Cerebellar nuclear complex (tissue), 1 donor: ENCODE measurements at places on chromosomes 4 and X.

GRCh38 chrX:56803850-56804681, 75.0 kb downstream of the NBDY start:
- peak; percentile 46 for DNase-seq

DNA sequence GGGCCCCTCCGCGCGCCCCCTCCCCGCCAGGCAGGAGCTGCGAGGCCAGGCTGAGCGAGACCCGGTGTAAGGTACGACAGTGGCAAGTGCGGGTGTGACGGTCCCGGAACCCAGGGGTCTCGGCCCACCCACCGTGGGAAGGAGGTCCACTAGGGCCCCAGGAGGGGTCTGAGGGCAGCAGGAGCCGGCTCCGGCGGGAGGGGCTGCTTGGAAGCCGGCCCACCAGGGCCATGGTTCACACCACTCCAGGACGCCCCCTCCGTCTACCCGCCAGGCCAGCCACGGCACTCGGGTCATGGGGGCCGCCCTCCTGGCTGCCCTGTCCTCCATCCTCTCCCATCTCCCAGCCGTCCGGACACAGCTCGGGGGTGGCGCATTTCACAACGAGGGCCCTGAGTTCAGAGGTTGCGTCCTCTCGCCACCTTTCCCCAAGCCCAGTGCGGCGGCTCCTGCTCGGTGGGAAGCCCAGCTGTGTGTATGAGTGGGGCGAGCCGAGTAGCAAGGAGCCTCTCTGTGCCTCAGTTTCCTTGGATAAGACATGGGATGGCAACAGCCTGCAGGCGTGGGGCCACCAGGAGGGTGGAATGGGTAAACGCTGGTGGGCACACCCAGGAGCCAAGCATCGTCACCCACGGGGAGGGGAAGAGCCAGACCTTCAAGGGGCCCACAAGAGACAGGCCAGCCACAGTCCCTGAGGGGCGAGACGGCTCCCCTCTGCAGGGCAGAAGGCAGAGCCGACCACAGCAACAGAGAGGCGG, 81.3 kb downstream of the FAM53A start:
- DNase-seq = no peak

DNA sequence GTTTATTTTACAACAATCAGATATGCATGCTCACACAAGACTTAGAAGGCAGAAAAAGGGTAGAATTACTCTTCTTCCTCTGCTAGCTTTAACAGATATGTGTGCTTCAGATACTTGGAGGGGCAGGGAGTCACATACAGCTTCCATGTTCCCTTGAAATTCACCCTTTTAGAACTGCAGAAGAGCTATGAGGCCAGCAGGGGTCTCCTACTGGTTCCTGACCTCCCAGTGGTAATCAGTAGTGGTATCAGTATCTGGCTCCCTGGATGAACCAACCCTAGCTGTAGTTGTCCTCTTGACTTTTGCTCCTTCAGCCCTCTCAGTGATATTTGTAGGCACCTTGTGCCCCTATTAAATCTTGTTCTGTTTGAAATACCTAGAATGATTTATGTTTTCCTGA, 81.5 kb downstream of the RCHY1 start:
- DNase-seq = no peak

DNA sequence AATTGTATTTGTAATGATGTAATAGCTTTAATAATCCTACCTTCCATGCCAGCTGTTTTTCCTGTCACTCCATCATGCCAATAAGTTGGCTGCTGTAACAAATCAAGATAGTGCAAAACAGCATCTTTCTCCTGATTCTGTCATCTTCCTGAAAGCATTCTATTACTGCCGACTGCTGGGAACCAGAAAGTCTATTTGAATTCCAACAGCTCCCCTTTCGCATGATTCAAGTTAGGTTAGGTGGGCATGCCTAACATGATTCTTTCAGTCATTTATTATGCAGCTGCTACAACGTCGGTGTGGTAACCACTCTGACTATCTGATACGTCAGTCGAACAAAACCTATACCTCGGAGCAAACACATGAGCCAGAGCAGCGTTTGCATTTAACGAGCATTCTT, 127.9 kb upstream of the DMD start:
- DNase-seq = no peak

GRCh38 chr4:17762726-17763125, 18.7 kb downstream of the FAM184B start:
- no peak for DNase-seq

GRCh38 chr4:34767407-34767806, 1476.9 kb downstream of the ARAP2 start:
- DNase-seq = no peak

- no peak for DNase-seq
Observed at GRCh38 chrX:8520791-8521190, 56.2 kb downstream of the VCX3B start.
